Skeletal muscle cell (primary cell): ENCODE measurements at places on chromosomes 4 and X.
A peak's percentile ranks its signal among the peaks of the same experiment; 100 is the strongest.

- no peak for DNase-seq
These were observed 112.1 kb downstream of the CDKL5 start for GRCh38 chrX:18537524-18537923.

GRCh38 chrX:63869506-63869905 lies 84.5 kb upstream of the ARHGEF9 start:
- DNase-seq = no peak

DNA sequence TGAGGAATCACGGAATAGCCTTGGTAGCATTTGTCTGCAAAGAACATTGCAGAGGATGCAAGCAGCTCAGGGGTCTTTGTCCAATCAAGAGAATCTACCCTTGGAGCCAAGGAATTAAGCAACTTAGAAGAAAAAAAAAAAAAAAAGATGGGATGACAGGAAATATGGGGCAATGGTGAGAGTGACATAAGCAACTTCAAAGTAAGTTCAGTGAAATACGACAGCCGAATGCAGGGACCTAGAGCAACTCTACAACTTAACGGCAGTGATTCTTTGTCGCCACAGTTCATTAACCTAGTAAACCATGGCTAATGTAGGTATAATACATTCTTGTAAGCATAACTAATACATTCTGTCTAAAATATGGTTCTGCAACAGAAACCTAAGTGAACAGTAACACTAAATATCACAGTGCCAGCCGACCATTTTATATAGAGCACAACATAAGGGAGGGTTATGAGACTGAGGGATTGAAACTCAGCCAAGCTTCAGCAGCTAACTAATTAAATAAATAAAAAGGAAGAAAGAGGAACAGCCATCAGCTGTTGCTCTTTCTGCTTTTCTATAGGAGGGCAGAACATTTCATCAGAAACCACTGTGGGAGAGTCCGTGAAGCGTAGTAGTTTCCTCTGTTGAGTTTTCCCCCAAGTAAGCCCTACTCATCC lies 74.7 kb downstream of the PPARGC1A start:
- no peak for DNase-seq

GRCh38 chr4:133186845-133187244 lies 37.8 kb downstream of the PCDH10 start:
- no peak for DNase-seq

- DNase-seq = no peak
These were observed 239.1 kb downstream of the CHM start for GRCh38 chrX:85808217-85808616.

DNA sequence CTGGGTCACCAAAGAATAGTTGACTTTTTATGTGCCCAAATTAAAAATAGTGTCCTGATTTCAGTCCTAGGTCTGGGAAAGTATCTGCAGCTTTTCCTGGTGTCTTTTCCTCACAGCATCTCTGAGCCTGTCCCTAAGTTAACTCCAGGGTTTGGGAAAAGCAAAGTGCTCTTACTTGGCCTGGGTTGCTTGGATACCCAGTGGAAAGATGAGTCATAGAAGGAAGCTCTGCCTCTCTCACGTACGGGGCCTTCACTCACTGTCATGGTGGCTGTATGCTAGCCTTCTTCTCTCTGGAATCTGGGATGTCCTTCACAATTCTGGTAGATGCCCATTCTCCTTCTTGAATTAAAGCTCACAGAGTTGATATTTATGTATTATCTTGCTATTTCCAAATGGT lies 607.3 kb downstream of the ANKRD50 start:
- no peak for DNase-seq

GRCh38 chr4:102405821-102406401 lies 60.6 kb upstream of the SLC39A8 start:
- no peak for DNase-seq

DNA sequence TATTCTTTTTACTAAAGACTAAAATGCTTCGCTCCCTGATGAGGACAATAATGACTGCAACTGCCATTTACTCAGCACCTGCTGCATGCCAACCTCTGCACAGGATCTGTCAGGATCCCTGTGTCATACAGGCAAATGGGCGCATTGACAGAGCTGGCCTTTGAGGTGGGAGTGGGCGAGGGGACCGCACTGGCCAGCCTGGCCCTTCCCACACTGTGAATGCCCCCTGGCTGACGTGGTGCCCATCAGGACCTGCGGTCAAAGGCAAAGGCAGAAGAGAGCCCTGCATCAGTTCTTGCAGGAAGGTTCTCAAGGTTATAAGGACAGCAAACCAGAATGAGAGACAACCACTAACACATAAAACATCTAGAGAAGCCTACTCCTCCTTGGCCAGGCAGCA lies 67.9 kb downstream of the HAUS3 start:
- DNase-seq = no peak

DNA sequence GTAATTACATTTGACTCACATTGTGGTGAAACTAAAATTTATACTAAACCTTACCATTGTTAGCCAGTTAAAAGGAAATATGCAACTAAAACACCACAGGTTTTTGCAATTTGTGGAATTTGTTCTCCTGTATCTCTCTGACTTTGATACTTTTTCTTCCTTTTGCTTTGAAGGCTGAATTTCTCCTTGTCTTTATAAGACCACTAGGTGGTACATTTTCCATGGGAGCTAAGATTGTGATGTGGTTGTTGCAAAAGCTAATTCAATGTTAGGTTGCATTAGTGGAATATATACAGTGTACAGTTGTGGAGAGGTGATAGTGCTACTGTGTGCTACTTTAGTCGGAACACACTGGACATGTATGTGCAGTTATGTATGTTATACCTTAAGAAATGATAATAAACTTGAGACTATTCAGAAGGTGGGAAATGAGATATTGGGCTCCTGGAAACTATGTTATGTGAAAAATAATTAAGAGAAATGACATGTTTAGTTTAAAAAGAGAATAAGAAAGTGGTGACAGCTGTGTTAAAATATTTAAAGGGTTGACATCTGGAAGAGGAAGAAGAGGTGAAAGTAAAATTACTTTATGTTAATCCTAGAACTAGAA lies 70.3 kb downstream of the ARL9 start:
- peak; percentile 10 for DNase-seq

DNA sequence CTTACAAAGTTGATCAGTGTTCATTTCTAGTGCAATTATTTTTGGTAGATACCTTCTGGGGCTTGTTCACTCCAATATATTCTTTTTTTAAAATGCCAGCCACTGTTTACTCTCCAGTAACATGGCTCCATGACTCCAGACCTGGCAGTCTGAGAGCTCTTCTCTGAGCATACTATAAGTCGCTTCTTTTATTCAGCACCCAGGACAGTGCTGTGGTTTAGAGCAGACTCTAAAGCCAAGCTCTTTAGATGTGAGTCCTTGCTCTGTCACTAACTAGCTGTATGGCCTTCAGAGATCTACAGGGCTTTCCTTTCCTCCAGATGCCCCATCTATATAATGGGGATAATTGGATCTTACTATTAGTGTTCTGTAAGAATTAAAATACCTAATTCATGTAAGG lies 200.2 kb upstream of the FAM241A start:
- no peak for DNase-seq

GRCh38 chrX:150621652-150622051 lies 53.2 kb downstream of the MTM1 start:
- DNase-seq = no peak

- no peak for DNase-seq
These were observed 2.6 kb downstream of the UNC5C start for GRCh38 chr4:95546221-95546620.
